ENCODE measurements at places on chromosomes 11 and 22.

DNA sequence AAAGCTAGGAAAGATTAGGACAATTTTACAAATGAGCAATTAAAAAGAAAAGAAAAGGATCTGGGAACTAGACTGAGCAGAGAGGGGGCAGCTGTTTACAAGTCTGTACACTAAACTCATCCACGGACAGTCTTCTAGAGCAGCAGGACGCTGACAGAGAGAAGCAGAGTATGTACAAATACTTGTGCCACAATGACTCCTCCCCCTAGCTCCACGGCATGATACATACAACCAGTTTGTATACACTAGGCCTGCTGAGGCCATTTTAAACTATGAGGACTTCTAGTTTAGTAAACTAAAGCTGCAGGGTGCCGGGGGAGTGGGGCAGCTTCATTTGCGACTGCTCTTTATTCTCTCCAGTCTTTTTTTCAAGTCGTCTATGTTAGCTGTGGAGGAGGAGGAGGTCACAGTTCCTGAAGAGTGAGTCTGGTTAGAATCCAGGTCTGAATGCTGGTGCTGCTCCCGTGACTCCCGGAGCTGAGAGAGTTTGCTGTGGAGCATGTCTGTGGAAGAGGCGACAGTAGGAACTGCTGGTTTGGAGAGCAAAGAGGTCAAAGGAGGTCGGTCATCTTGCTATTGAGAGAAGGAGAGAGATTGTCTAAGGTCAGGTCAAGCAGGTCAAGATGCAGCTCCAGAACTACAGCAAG, 24.8 kb downstream of the F2 start:
- DNase-seq, result no peak

- DNase-seq, result no peak
Measured at GRCh38 chr22:49419661-49420060, 408.0 kb downstream of the BRD1 start.

DNA sequence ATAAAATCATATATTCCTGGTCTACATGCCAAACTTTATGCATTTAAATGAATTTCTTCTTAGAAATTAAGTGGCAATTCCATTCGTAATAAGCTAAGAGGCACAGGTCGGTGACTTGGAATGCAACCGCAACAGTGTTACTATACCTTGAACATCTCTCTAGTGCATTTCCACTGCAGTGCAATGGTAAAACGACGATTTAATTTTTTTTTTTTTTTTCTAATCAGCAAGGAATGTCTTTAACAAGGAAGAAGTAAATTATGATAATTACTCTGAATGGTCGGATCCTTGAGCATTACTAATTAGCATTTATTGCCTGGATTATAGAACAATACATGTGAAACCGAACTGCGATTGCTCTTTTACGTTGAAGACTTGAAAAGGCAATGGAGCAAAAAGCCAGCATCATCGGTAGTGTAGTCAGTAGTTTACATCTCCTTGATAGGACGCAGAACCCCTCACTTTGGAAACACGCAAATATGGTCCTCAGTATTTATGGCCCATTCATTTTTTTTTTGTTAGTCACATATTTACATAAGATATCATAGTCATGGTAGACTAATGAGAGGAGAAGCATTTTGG, 20.2 kb downstream of the BLID start:
- no peak for DNase-seq

DNA sequence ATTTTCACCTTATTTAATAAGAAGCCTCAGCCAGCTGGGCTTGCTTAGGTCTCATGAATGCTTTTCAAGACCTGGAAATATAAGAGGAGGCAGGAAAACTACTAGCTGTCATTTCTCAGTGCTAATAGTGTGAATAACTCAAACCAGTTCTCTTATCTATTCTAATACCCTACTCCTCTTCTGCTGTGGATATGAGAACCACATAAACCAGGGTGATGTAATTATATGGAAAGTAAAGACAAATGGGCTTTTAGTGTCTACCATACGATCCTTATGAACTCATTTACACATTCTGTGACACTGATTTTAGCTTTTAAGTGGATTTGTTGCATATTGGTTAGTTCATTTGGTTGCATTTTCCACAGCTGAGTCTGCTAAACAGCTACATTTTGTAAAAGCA, 8.6 kb downstream of the PDGFD start:
- DNase-seq, result no peak

Measured in activated naive CD4-positive, alpha-beta T cell treated with anti-CD3 and anti-CD28 coated beads, Interleukin-2, amount 50 U/mL, for 16 hours (primary cell).